ENCODE measurements at places on chromosomes 11 and 22.

DNA sequence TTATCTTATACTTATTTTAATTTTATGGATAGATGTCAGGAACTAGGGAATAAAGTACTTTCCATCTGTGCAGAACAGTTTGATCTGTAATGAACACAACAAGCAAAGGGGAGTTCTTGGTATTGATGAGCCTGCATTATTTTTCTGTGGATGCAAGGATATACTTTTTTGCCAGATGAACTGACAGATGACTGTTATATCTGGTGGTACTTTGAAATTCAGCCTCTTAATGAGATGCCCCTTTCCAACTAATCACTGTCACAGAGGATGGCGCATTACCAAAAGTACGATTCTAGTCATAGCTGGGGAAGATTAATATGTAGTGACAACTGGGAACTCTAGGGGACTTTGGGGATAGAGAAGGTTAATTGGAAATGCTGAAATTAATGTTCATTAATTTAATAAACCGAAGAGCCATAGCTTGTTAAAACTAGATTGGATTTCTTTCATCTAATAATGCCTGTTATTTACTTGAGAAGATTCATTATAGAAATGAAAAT lies 603.4 kb upstream of the CNTN5 start:
- DNase-seq: no peak

DNA sequence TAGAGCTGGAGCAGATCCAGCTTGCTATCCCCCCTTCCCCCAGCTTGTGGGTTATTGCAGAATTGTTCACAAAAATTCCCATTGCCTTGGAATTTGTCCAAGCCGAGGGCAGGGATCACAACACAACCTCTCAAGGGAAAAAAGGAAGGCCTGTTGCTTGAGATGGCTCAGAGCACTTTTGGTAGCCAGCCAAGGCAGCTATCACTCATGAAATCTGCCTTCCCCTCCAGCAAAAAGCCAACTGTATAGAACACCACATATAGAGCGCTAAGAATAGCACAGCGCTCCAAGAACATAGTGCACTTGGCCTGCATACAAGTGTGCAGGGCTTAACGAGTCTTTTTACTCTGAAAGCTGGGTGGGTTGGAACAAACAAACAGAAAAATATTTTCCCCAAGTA lies 46.2 kb downstream of the FAM83F start:
- no peak for DNase-seq

DNA sequence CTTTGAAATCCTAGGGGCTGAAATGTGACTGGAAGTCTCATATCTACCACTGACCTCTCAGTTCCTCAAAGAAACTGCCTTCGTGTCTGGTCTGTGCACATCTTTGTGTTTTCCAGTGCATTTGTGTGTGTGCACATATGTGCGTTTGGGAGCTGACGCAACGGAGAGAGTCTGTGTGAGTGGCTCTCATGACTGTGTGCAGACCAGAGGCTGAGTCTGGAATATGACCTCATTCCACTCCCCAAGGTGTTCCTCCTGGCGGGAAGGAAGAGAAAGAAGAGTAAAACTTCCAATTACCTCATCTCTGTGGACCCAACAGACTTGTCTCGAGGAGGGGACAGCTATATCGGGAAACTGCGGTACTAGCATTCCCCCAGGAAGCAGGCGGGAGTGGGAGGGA lies 16.5 kb downstream of the TUB start:
- DNase-seq: no peak

DNA sequence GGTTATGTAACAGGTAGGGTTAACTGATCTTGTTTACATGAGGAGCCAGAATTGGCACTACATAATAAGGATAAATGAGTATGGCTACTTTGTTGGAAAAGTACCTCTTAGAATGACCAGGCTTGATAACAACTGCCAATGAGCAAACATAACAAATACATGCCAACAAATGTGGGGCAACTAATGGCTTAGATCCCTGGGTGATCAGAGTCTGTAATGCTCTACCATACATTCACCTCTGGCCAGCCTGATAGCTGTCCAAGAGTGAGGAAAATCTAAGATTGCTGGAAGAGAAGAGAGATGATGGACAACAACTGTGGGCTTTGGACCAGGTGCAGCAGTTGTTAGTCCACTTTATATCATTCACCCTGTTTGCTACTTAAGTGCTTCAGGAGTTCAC lies 1025.0 kb downstream of the NTM start:
- no peak for DNase-seq

GRCh38 chr22:26887916-26888315 lies 230.5 kb downstream of the MIAT start:
- no peak for DNase-seq

DNA sequence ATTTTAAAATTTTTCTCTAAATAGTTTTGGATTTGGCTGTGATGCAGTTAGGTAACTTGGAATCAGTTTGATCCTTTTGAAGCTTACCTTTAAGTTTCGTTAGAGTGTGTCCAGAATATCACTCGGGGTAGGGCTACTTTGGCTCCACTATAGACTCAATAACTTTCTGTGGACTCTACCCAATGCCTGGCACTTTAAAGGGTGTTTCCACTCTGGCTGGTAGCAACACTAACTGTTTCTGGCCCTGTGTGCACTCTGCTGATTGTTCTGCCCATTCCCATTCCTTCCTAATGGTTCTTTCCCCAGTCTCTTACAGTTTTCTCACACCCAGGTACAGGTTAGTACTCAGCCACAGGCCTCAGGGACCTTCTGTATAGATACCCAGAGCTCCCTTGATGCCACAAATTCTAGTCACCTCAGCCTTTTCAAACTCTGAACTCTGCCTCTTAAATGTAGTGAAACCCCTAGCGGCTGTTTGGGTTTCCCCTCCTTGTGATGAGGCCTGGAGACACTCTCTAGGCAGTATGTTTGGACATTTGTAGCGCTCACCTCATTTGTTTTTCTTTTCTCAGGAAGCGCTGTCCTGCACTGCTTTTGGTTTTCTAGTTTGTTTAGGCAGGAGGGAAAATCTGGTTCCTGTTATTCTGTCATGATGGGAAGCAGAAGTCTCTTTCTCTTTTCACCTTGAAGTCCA lies 16.8 kb downstream of the CUL5 start:
- DNase-seq: no peak

DNA sequence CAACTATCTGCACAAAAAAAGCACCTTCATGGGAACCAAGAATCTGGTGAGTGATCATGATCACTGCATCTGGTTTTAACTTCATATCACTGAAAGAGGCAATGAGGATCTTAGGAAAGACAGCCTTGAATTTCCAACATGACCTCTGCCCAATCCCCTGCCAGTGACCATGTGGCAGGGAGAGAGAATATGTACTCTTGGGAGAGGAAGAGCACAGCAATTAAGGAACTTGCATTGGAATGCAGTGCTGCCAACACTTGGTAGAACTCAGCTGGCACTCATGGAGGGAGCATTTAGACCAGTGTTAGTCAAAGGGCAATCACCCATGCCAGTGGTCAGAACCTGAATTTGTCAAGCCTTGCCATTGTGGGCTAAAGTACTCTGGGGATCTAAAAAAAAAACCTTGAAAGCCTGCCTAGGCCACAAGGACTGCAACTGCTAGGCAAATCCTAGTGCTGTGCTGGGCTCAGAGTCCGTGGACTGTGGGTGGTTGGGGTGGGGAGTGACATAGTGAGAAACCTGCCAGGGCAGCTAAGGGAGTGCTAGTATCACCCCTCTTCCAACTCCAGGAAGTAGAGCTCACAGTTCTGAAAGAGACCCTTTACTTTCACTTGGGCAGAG lies 23.1 kb downstream of the JRKL start:
- no peak for DNase-seq

DNA sequence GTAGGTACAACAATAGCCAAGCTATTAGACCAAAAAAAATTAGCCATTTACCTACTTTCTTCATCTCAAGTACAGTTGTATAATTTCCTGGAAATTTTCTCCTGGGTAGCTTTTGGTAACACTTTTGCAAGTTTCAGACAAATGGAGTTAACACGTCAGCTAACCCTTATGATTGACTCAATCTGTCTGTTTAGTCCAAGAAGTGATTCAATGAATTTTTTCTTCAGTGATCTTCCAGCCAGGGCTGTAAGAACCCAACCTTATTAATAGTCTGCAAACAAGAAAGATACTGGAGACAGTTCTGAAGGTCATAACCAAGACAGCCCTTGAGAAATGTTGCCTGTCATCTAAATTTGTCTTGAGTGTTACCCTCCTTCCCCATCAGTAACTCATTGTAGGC lies 30.1 kb upstream of the FIBIN start:
- no peak for DNase-seq

GRCh38 chr11:105689631-105690030 lies 79.8 kb downstream of the GRIA4 start:
- DNase-seq: no peak

DNA sequence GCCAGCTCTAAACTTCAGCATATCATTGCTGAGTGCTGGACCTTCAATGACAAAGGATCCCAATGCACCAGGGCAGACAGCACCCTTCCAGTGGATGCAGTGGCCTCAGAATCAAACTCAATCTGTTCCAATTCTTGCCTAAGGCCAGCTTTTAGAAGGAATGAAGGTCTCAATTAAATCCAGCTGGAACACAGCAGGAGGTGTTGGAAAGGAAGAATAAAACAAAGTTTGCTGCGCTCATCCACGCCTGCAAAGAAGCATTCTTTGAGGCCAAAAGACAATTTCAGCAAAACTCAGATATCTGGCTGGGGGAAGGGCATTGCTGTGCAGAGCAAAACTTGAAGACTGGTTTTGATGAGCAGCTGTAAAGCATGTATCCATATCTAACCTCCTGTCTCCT lies 120.7 kb downstream of the CCDC81 start:
- no peak for DNase-seq

DNA sequence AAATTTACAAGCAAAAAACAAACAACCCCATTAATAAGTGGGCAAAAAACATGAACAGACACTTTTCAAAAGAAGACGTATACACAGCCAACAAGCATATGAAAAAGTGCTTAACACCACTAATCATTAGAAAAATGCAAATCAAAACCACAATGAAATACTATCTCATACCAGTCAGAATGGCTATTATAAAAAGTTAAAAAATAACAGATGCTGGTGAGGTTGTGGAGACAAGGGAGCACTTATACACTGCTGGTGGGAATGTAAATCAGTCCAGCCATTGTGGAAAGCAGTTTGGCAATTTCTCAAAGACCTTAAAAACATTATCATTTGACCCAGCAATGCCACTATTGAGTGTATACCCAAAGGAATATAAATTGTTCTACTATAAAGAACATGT lies 72.3 kb downstream of the BBOX1 start:
- no peak for DNase-seq

DNA sequence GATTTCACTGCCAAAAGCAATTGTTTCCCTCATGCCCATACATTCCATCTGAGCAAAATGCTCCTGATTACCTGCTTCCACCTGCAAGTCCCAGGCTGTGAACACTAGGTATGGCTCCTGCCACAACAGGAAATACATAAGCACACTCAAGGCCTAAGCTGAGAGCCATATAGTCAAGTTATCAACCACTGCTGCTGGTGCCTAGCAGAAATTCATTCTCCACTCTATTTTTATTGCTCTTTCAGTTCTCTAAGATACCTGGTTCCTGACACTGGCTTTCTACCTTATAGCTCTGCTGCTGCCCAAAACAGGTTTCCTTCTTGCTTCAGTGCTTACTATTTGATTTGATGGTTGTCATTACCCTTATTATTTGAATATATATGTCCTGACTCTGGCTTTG lies 31.6 kb downstream of the SLC36A4 start:
- peak; percentile 3 for DNase-seq

GRCh38 chr11:74005721-74006517 lies 3.0 kb downstream of the UCP3 start:
- no peak for DNase-seq

- DNase-seq: peak; percentile 31
Observed at GRCh38 chr11:46948378-46949131, 12.0 kb downstream of the CSTPP1 start.

GRCh38 chr11:48017105-48017830 lies 36.9 kb downstream of the PTPRJ start:
- DNase-seq: no peak

DNA sequence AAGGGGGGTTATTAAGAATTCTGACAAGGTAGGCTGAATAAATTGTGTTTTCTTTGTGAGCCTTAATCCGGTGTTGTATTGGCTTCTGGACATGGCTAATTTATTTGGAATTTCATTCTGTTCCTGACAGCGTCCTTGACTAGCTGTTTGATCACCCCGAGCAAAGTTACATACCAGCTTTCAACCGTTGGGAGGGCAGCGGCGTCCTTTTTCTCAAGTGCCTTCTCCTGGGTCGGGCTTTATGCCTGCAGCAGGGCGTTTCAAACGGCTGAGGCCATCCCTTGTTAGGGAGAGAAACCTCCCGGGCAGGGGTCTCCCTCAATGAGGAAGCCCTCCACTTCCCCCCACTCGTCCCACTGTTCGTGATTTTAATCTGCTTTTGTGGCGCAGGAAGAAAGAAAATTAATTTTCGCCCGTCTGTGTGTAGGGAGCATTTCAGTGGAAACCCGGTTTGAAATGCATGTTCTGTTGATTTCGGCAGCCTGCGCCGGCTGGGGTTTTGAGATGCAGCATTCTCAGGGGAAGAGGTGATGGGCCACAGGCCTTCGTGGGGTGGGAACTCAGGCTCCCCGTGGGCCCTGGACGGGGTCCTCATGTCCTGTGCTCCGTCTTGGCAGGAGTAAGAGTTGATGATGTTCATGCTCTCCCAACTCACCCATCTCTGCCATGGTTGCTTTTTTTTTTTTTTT lies 2.9 kb upstream of the SMIM38 start:
- DNase-seq: no peak

GRCh38 chr22:36285017-36285416 lies 32.1 kb downstream of the APOL1 start:
- no peak for DNase-seq

GRCh38 chr22:17997456-17997855 lies 26.9 kb downstream of the MICAL3 start:
- DNase-seq: no peak

DNA sequence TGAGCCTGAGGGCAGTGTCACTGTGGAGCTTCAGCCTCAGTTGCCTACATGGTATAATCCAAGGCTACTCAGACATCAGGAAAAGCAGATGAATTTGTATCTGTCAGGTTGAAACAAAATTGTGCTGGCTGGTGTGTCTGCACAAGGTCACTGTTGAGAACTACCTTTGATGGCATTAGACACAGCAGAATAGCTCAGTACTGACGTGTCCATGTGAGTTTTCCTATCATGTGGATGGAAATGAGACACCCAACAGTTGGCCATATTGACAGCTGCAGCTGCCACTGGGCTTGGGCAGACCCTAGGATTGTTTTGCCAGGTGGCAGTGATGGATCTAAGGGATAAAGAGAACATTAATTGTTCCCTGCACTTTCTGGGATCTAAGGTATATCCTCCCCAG lies 15.8 kb downstream of the CCDC134 start:
- no peak for DNase-seq

GRCh38 chr22:44260216-44261035 lies 52.3 kb downstream of the SHISAL1 start:
- no peak for DNase-seq

- DNase-seq: no peak
Observed at GRCh38 chr22:43142880-43143562, at the start of gene MCAT. MCAT (minus strand) TSS chr22:43143398; CDS start chr22:43143348, 50 bp downstream.

GRCh38 chr11:99098258-99098657 lies 77.5 kb downstream of the CNTN5 start:
- DNase-seq: no peak
